ENCODE measurements at places on chromosomes 6 and 20.

- peak; percentile 9 for DNase-seq
- no peak overlapping the region for H3K4me3 ChIP-seq
- H3K36me3 ChIP-seq: no peaks in the 10 kb centered on the region
- peaks cover 18% of the 10 kb centered on the region for H3K4me1 ChIP-seq
Measured at GRCh38 chr6:51568771-51569170, 518.6 kb downstream of the PKHD1 start.

DNA sequence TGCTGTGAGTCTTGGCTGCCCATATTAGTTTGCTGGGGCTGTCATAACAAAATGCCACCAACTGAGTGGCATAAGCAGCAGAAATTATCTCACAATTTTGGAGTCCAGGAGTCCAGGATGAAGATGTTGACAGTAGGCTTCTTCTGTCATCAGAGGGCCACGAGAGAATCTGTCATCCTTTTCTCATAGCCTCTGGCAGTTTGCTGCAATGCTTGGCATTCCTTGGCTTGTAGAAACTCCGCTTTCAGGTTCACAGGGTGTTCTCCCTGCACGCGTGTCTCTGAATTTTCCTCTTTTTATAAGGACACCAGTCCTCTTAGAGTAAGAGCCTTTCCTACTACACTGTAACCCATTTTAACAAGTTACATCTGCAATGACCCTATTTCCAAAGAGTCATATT, 838.4 kb downstream of the TFAP2A start:
- no peaks in the 10 kb centered on the region for H3K36me3 ChIP-seq
- no peak overlapping the region for H3K27ac ChIP-seq
- H3K27me3 ChIP-seq: no peaks in the 10 kb centered on the region

GRCh38 chr6:113425977-113426660, 431.0 kb upstream of the MARCKS start:
- H3K4me1 ChIP-seq: peaks cover 11% of the 10 kb centered on the region
- no peaks in the 10 kb centered on the region for H3K36me3 ChIP-seq
- no peak overlapping the region for H3K4me3 ChIP-seq
- no peaks in the 10 kb centered on the region for H3K27me3 ChIP-seq
- no peak for DNase-seq
- H3K27ac ChIP-seq: no peak overlapping the region

DNA sequence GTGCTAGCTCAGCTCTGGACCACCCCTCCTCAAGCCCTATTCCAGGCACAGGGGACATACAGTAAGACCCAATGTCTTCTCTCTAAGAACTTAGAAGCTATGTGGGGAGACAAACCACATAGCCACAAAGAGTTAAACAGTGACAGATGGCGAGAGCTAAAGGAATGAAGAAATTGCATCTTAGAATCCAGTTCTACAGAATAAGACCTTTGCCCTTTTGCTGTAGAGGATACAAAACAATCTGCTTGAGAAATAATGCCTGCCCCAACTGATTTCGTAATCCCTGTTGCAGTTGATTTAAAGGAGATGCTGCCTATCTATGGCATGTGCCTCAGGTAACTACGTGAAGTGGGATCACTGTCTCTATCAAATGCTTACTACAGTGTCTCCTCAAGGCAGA, 31.2 kb downstream of the TNFRSF21 start:
- DNase-seq: no peak
- H3K4me3 ChIP-seq: no peak overlapping the region
- H3K27ac ChIP-seq: peak overlapping the region; percentile 30
- peaks cover 86% of the 10 kb centered on the region for H3K36me3 ChIP-seq

GRCh38 chr20:57950764-57951485, 241.1 kb upstream of the PMEPA1 start:
- DNase-seq: no peak
- H3K4me3 ChIP-seq: no peak overlapping the region
- no peak overlapping the region for H3K27ac ChIP-seq
- H3K36me3 ChIP-seq: peaks cover 4% of the 10 kb centered on the region

DNA sequence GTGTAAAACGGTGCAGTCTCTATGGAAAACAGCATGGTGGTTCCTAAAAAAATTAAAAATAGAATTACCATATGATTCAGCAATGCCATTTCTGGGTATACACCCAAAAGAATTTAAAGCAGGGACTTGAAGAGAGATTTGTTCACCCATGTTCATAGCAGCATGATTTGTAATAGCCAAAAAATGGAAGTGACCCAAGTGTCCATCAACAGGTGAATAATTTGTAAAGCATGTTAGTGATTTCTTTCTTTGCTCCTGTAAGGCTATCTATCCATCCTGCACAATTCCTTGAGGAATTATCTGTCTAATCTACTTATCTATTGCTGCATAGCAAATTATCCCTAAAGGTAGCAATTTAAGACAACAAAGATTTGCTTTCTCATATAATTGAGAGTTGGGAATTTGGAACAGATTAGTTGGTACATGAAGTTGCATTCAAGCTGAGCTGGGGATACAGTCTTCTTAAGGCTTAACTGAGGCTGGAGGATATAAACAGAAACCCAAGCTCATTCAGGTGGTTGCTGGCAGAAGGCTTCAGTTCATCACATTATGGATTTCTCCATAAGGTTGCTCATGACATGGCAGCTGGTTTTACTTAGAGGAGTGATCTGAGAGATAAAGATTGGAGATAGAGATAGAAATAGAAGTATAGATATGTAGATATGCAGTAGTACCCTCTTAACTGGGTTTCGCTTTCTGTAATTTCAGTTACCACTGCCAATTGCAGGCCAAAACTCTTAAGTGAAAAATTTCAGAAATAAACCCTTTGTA, 62.0 kb downstream of the IL22RA2 start:
- H3K27ac ChIP-seq: no peak overlapping the region
- H3K4me1 ChIP-seq: no peaks in the 10 kb centered on the region
- no peak for DNase-seq
- H3K27me3 ChIP-seq: no peaks in the 10 kb centered on the region

GRCh38 chr6:106182455-106182854, 96.3 kb downstream of the PRDM1 start:
- no peak overlapping the region for H3K27ac ChIP-seq
- H3K4me1 ChIP-seq: no peaks in the 10 kb centered on the region
- H3K27me3 ChIP-seq: no peaks in the 10 kb centered on the region
- peaks cover 6% of the 10 kb centered on the region for H3K36me3 ChIP-seq

GRCh38 chr6:154539593-154540269, 29.2 kb upstream of the CNKSR3 start:
- DNase-seq: no peak
- no peak overlapping the region for H3K4me3 ChIP-seq
- H3K27ac ChIP-seq: no peak overlapping the region
- H3K4me1 ChIP-seq: no peaks in the 10 kb centered on the region

GRCh38 chr20:53550280-53551187, 43.1 kb downstream of the ZNF217 start:
- H3K36me3 ChIP-seq: no peaks in the 10 kb centered on the region
- no peaks in the 10 kb centered on the region for H3K27me3 ChIP-seq
- DNase-seq: no peak
- no peak overlapping the region for H3K4me3 ChIP-seq
- H3K27ac ChIP-seq: no peak overlapping the region

- DNase-seq: no peak
- no peaks in the 10 kb centered on the region for H3K4me1 ChIP-seq
- H3K4me3 ChIP-seq: no peak overlapping the region
- H3K27me3 ChIP-seq: no peaks in the 10 kb centered on the region
Measured at GRCh38 chr20:25984933-25985332, 288.3 kb upstream of the ZNF337 start.

DNA sequence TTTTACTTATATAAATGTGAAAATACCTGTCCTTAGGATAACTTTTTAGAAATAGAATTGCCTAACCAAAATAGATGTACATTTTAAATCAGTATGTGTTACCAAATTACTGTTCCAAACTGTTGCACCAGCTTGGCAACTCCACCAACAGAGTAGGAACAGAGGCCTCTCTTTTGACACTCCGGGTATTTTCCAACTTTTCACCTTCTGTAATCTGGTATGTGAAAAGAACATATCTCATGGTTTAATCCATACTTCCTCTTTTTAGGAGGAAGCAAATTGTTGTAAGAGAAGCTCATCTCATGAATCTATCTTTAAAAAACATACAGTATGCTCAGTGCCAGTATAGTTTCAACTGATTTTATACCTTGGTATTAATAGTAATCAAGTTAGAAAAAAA, 24.9 kb downstream of the RNF144B start:
- no peak overlapping the region for H3K4me3 ChIP-seq
- DNase-seq: no peak
- no peaks in the 10 kb centered on the region for H3K36me3 ChIP-seq
- no peak overlapping the region for H3K27ac ChIP-seq
- no peaks in the 10 kb centered on the region for H3K27me3 ChIP-seq

DNA sequence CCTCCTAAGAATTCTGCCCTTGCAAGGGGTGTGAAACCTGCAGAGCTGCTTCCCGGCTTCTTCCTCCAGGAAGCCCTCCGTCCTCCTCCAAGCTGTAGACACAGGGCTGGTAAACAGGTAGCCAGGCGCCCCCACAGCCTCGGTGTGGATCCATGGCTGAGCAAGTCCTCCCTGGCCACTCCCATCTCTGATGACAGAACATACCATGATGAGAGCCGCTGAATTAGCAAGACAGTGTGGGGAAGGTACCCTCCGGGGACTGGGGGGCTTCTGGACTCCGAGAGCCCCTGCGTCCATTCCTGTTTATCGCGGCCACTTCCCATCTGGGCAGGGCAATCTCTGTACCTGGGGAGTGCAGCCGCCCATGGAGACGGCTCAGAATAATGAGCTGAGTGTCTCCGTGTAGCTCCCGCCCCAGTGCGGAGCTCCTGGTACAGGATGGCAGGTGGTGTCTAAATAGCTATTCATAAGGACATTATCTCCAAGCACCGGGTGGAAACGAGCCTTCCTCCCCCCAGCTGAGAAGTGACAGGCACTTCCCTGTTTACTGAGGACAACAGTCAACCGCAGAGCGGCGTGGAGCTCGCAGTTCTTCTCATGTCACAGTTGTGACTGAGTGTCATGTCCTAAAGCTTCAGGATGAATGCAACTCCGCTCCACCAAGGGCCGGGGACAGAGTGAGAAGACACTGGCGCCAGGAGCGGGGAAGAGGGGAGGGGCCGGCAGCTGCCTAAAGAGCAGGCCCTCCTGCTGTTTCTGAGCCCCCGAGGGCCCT, 22.7 kb upstream of the NTSR1 start:
- peaks cover 5% of the 10 kb centered on the region for H3K36me3 ChIP-seq
- DNase-seq: no peak
- H3K4me1 ChIP-seq: peaks cover 19% of the 10 kb centered on the region
- H3K27me3 ChIP-seq: peaks cover 84% of the 10 kb centered on the region
- H3K4me3 ChIP-seq: no peak overlapping the region
- no peak overlapping the region for H3K27ac ChIP-seq

DNA sequence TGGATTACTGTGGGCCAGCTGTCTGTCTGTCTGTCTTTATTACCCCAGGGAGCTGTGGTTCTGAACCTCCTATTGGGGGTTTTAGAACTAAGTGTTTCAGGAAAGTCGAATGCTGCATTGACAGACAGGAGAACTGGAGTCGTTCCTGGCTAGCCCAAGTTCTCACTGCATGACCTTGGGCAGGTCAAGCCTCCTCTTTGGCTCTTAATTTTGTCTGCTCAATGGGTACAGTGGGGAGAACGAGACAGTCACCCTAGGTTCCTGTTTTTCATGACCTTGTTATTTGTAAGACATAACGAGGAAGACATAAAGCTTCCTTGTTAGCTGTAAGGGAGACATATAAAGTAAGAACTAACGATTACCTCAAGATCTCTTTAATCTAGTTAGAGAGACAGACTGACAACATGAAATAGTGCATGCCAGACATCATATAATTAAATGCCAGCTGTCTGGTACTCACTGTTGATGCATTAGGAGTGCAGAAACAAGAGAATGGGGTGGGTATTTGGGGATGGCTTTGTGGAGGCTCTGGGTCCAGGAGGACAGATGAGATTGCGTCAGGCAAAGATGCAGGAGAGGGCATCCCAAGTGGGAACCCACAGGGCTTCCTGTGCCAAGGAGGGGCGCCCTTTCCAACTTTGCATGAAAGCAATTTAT, 3.7 kb upstream of the CCDC167 start:
- no peak for DNase-seq
- H3K27me3 ChIP-seq: peaks cover 62% of the 10 kb centered on the region
- no peak overlapping the region for H3K27ac ChIP-seq
- no peak overlapping the region for H3K4me3 ChIP-seq
- H3K36me3 ChIP-seq: peaks cover 18% of the 10 kb centered on the region
- peaks cover 9% of the 10 kb centered on the region for H3K4me1 ChIP-seq

- H3K27ac ChIP-seq: peak overlapping the region; percentile 94
- H3K36me3 ChIP-seq: peaks cover 24% of the 10 kb centered on the region
Measured at GRCh38 chr6:136609873-136610706, 59.9 kb upstream of the MAP7 start.

DNA sequence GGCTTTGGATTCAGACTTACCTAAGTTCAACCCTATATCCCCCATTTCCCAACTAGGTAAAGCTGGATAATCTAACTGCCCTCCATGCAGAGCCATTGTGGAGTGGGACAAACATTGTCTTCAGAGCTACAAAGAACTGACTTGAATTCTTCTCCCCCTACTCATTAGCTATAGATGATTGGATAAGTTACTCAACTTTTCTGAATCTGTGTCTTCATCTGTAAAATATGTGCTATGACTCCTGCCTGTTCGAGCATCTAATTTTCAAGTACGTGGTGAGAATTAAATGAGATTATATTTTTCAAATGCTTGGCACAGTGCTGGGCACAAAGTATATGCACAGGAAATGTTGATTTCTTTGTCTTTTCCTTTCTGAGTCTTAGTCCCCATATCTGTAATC, 240.3 kb upstream of the TCF21 start:
- H3K27me3 ChIP-seq: no peaks in the 10 kb centered on the region
- no peaks in the 10 kb centered on the region for H3K36me3 ChIP-seq
- no peak for DNase-seq
- no peak overlapping the region for H3K4me3 ChIP-seq
- peaks cover 24% of the 10 kb centered on the region for H3K4me1 ChIP-seq
- no peak overlapping the region for H3K27ac ChIP-seq

DNA sequence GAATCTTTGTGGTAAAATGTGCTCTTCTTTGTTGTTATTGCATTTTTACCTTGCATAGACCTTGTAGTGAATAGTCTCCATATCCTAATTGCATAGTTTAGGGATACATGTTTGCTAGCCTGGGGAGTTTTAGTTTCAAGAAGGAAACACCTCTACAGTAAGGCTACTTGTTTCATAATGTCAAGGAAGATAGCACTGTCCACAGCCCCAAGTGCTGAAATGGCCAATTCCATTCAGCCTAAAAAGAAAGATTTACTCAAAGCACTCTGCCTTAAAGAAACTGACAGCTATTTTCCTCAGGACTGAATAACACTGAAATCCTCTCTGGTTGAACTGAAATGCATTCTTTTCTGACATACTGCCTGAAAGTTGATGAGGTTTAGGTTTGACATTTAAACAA, 2.6 kb downstream of the HCRTR2 start:
- peak; percentile 7 for DNase-seq
- H3K27me3 ChIP-seq: peaks cover 22% of the 10 kb centered on the region
- H3K27ac ChIP-seq: no peak overlapping the region
- no peak overlapping the region for H3K4me3 ChIP-seq

DNA sequence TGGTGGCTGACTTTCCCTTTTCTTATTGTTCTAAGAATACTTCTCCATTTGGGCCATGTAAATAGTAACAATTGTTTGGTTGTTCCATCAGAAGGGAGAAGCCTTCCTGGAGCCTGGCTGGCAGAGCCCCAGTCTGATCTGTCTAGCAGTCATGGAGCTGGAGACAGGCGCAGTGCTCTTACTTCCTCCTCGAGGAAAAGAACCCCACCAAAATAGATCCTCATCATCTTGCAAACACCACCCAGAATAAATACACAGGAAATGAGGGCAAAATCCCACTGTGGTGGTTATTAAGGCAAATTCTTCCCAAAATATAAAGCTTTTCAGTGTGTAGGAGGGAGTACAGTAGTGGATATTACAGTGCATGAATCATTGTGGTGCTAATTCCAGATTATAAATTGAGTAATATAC, 195.1 kb upstream of the SGK1 start:
- no peak for DNase-seq
- H3K27me3 ChIP-seq: no peaks in the 10 kb centered on the region
- peaks cover 10% of the 10 kb centered on the region for H3K4me1 ChIP-seq
- no peak overlapping the region for H3K4me3 ChIP-seq
